GM23248 (cell line): ENCODE measurements at places on chromosomes 1 and 21. TPM values are rescaled to one million over a fixed set of nuclear protein-coding genes. Genes with fewer than 3 reads are reported as not detected.

The S100A5 gene
- 0.41 TPM in 1 of 2 replicates, not detected in the other for polyA plus RNA-seq

The SELE gene
- polyA plus RNA-seq: not detected in 2 replicates

The FCMR gene
- polyA plus RNA-seq: 0.94 and 2.3 TPM in 2 replicates

The LYPD8 gene
- polyA plus RNA-seq: not detected in 2 replicates

The WDR64 gene
- polyA plus RNA-seq: not detected in 2 replicates

The IPO13 gene
- polyA plus RNA-seq: 17.1 and 21.0 TPM in 2 replicates

The DMRTA2 gene
- not detected in 2 replicates for polyA plus RNA-seq

The PRCC gene
- 57.0 and 62.4 TPM in 2 replicates for polyA plus RNA-seq

The OLIG2 gene
- polyA plus RNA-seq: not detected in 2 replicates

The DNAJC28 gene
- 2.0 TPM in 2 replicates for polyA plus RNA-seq

The TMEM240 gene
- polyA plus RNA-seq: 0.44 and 0.76 TPM in 2 replicates

The TPTE gene
- not detected in 2 replicates for polyA plus RNA-seq

The TMCC2 gene
- 0.39 and 0.63 TPM in 2 replicates for polyA plus RNA-seq

The ICOSLG gene
- polyA plus RNA-seq: not detected in 2 replicates

The UBL4B gene
- polyA plus RNA-seq: not detected in 2 replicates

The LCE1D gene
- polyA plus RNA-seq: not detected in 2 replicates

The PALMD gene
- 0.09 and 0.10 TPM in 2 replicates for polyA plus RNA-seq

The PPFIA4 gene
- polyA plus RNA-seq: 3.2 and 4.9 TPM in 2 replicates

The UMODL1 gene
- not detected in 2 replicates for polyA plus RNA-seq

The GPR25 gene
- not detected in 2 replicates for polyA plus RNA-seq

The LCE1B gene
- not detected in 2 replicates for polyA plus RNA-seq

The BMP8B gene
- not detected in 2 replicates for polyA plus RNA-seq

The LRRC38 gene
- polyA plus RNA-seq: not detected in 2 replicates

The VHLL gene
- not detected in 2 replicates for polyA plus RNA-seq

The RAB13 gene
- 137 and 142 TPM in 2 replicates for polyA plus RNA-seq
